ENCODE measurements at places on chromosomes 3 and 15.

GRCh38 chr3:172929451-172929850, 178.9 kb downstream of the ECT2 start:
- DNase-seq: no peak

- no peak for DNase-seq
Observed at GRCh38 chr3:182911782-182912111, 68.6 kb downstream of the DCUN1D1 start.

GRCh38 chr3:158659454-158660237, 12.8 kb downstream of the LXN start:
- peak; percentile 29 for DNase-seq

DNA sequence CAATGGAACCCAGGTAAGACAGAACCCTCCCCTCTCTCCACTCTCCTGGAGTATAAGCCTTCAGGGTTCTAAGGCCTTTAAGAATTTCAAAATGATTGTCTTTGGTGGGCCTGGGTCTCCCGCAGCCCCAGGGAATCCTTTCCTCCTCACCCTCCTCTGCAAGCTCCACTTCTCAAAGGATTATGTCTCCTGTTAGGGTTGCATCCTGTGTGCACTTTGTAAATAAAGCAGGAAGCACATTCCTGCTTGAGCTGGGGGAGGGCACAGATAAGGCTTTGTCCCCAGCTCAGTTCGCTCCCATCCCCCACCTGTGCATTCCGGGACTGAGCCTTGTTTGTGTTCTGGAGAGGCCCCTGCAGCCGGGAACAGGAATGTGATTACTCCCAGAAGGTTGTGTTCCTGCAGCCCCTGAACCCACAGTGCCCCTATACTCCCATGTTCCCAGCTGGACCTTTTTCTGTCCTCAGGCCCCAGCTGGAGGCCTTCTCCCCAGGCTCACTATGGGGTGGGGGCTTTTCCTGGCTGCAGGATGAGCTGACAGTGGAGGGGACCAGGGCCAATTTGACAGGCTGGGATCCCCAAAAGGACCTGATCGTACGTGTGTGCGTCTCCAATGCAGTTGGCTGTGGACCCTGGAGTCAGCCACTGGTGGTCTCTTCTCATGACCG, 9.5 kb downstream of the TYRO3 start:
- no peak for DNase-seq

DNA sequence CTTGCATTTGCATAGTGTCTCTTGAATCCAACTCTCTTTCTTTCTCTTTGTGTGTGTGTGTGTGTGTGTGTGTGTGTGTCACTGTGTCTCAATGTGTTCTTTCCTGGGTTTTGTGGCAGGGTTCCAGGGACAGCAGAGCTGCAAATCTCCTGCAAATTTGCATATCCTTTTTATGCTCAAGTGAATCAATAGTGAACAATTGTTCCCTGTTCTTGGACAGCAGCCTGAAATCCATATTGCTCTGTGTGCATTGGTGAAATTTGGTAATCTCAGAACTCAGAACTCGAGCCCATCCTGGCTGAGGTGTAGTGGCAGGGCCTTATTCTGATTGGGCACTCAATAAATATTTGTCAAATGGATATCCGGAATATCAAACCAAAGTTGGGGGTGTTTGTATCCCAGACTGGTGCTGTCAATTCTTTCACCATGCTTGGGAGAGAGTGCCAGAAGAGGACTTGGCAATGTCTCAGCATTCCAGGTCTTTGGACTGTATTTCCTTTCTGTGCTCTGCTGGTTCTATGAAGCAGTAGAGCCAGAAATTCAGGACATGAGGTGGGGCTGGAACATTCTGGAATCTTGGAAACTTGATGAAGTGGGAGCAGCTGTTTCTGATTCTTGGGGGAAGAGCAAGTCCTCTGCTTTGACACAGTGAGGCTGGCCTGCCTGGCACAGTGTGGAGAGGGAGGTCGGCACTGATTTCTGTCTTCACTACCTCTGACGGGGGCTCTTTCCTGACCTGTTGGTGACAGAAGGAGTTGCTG, 380.6 kb upstream of the C2CD4B start:
- DNase-seq: peak; percentile 41

- no peak for DNase-seq
Observed at GRCh38 chr15:55277116-55277564, 12.5 kb downstream of the RAB27A start.

DNA sequence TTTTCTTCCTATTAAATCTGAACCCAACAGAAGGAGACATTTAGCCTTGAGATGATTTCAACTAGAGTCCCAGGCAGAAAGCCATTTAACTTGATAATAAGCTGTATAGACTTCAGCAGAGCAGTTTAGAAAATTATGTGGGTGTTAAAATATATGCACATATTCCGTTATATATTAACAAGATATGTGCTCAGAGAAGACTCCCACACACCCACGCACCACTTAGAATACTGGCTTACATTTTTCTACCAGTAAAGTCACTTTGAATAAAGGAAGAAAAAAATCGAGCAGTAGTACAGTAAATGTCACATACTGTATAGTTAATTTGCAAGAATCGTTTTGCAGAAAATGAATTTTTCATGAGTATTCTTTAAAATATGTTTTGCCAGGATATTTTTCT, 599.3 kb downstream of the FGF12 start:
- DNase-seq: no peak

GRCh38 chr3:56192001-56192400, 276.3 kb downstream of the ERC2 start:
- no peak for DNase-seq

GRCh38 chr3:14646589-14647413, 4.8 kb upstream of the CCDC174 start:
- DNase-seq: no peak

DNA sequence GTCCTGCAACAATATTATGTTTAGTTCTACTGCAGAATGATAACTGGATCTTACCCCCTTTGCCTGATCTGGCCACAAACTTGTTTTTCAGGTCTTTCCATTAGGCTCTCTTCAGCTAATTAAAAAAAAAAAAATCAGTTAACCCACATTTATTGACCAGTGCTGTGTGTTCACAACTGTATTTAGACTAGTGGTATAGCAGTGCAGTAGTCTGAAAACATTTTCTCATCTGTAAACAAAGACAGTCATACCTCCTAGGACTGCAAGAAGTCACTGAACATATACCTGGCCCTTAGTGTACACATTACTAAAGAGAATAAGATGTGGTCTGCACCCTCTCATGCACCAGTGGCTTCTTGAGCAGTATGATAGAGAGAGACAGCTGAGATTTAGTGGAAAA, 22.5 kb downstream of the LPP start:
- no peak for DNase-seq
